ENCODE measurements at places on chromosomes 16 and 17. TPM values are rescaled to one million over a fixed set of nuclear protein-coding genes. Genes with fewer than 3 reads are reported as not detected.

DNA sequence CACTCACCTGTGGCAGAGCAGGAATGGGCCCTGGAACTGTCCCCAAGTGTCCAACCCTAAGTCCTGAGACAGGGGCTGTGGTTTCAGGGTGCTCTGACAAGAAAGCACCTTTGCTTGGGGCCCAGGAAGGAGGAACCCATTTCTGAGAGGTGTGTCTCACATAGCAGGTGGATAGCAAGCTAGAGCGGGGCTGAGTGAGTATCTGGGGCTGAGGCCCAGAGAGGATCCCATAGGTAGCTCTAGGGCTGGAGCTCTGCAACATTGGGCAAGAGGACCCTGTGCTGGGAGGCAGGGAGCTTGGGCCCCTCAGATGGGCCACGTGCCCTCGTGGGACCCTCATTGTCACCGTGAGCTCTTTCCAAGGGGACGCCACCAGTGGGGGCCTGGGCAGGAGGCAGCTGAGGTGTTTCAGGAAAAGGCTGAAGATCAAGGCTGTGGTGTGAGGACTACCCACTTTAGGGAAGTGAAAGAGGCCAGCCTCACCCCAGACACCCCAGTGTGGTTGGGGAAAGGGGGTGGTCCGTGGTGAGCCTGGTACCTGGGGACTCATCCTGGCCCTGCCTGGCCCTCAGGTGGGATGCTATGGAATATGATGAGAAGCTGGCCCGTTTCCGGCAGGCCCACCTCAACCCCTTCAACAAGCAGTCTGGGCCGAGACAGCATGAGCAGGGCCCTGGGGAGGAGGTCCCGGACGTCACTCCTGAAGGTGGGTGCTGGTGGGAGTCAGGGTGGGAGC, 5.3 kb downstream of the DEF8 start:
- no peak for DNase-seq
- peaks cover 10% of the 10 kb centered on the region for H3K4me1 ChIP-seq
- peaks cover 36% of the 10 kb centered on the region for H3K36me3 ChIP-seq
- no peaks in the 10 kb centered on the region for H3K27me3 ChIP-seq
- H3K27ac ChIP-seq, result no peak overlapping the region
- no peak overlapping the region for H3K4me3 ChIP-seq

DNA sequence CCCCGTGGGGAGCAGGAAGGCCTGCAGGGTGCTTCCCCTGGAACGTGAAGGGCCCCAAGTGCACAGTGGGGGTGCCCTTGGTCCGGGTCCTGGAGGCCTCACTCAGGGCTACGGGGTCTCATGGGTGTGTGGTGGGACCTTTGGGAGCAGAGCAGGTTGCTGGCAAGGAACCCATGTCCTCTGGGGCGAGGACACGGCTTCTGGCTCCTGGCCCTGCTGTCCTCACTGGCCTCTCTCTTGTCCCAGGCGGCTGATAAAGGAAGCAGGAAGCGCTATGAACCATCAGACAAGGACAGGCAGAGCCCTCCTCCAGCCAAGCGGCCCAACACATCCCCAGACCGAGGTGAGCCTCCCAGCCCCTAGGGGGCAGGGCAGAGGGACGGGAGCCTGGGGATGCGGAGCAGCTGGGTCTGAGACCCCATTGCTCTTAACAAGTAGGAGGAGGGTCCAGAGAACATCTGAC, 9.8 kb upstream of the IL17C start:
- peak overlapping the region; percentile 86 for H3K27ac ChIP-seq
- peak; percentile 71 for DNase-seq
- peaks cover 79% of the 10 kb centered on the region for H3K36me3 ChIP-seq
- no peaks in the 10 kb centered on the region for H3K27me3 ChIP-seq

DNA sequence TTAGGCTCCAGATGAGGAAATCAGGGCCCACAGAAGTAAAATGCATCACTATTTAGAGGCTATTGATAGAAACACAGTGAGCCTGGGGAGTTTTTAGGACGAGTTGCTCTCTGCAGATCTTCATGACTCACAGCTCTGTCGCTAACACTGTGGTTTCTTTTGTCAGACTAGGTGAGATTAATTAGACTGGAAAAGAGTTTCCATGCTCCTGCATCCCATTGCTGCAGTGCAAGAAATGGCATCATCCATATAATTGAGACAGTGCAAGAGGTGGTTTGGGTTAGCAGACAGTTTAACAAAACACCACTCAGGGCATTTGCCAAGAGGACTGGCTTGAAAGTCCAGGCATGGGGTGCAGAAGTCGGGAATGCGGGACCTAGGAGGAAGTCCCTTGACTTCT, 198.8 kb upstream of the CACNG5 start:
- no peak overlapping the region for H3K27ac ChIP-seq
- no peaks in the 10 kb centered on the region for H3K27me3 ChIP-seq
- H3K4me1 ChIP-seq, result no peaks in the 10 kb centered on the region
- no peak overlapping the region for H3K4me3 ChIP-seq

DNA sequence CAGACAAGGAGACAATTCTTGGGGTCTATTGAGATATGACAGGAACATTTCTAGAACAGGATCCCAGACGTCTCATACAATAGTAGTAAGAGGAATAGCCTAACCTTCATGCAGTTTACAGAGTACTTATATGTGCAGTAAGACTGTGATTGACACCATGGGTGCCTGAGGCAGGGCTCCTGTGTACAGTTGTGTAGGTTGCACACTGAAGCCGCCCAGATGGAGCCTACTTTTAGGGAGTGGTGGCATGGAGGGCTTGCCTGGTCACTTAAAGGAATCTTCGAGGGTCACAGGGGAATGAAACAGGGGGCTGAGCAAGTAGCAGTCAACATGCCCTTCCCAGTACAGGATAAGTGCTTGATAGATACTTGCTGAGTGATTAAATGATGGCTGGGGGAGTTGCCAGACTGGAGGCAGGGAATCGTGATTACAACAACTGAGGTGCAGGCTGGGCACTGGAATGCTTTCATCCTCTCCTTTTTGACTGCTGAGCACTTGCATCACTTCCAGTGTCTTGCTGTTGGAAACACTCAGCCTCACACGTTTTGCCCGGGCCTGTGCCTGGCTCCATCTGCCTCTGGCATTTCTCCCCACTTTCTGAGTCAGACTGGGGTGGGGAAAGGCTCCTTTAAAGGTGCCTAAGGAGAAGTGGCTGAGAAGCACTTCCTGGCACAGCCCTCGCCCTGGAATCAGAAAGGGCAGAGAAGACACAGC, 71.0 kb downstream of the COPRS start:
- no peak for DNase-seq
- H3K27me3 ChIP-seq, result no peaks in the 10 kb centered on the region
- peaks cover 12% of the 10 kb centered on the region for H3K4me1 ChIP-seq
- no peaks in the 10 kb centered on the region for H3K36me3 ChIP-seq
- no peak overlapping the region for H3K27ac ChIP-seq
- no peak overlapping the region for H3K4me3 ChIP-seq

DNA sequence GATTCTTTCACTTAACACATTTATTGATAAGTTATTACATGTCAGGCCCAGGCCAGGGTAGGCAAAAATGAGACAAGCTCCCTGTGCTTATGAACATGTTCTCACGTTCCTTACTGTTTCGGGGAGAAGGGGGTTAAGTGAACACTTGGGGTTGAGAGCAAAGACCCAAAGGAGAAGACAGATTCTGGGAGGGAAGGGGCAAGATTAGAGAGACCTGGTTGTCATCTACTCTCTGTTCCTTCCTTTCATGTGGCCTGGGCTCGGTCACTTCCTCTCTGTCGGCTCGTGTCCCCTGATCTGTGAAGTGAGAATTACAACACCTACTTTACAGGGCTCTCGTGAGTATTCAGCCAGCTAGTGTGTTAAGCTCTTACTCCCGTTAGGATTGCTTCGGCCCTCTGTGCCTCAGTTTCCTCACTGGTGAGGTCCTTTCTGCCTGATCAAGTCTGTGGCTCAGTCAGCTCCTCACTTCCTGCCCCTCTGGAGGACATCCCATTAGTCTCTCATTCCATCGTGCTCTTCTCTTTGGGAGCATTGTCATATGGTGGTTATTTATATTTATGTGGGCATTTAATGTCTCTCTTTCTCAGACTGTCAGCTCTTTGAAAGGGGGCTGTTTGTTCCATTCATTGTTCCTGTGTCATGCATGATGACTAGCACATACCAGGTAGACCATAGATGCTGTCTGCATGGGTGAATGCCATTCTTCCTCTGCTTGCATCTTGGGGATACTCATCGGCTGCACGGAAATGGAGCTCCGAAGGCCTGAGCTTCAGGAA, 38.9 kb downstream of the PLCG2 start:
- H3K4me3 ChIP-seq, result no peak overlapping the region
- DNase-seq, result no peak
- H3K36me3 ChIP-seq, result no peaks in the 10 kb centered on the region
- no peaks in the 10 kb centered on the region for H3K27me3 ChIP-seq

DNA sequence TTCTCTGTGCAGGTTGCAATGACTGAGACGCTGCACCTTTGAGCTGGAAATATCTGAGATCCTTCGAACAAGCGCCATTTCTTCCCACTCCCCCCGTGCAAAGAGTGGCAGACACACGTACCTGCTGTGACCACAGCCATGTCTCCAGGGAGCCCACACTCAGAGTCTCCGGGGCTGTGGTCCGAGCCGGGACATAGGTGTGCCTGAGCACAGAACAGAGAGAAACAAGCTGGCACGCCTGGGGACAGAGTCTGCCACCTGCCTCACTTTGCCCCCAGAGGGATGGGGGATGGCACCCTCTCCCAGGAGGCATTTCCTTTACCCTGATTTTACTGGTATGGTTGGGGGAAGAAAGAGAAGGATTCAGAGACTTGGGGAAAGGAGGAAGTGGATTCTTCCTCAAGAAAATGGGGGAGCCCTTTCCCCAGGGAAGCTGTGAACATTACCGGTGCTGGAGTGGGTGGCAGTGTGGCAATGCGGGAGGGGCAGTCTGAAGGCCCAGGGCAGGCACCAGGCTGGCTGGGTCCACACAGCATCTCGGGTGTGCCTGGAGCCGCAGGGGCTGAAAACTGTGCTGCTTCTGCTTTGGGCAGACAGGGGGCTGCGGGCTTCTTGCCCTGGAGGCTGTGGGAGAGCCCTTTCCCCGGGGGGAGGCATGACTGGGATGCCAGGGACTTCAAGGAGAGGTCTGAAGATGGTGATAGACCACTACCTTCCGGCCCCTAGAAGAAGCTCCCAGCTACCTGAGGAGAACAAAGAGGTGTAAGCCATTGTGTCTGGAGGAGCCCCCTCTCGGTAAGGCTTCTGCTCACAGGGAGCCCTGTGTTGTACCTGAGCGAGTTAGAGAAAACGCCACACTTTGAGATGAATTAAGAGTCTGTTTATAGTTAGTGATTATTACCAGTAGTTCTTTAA, 6.6 kb upstream of the PIK3R6 start:
- no peaks in the 10 kb centered on the region for H3K36me3 ChIP-seq
- no peak overlapping the region for H3K4me3 ChIP-seq
- H3K27me3 ChIP-seq, result peaks cover 47% of the 10 kb centered on the region
- no peak for DNase-seq
- H3K4me1 ChIP-seq, result peaks cover 16% of the 10 kb centered on the region

DNA sequence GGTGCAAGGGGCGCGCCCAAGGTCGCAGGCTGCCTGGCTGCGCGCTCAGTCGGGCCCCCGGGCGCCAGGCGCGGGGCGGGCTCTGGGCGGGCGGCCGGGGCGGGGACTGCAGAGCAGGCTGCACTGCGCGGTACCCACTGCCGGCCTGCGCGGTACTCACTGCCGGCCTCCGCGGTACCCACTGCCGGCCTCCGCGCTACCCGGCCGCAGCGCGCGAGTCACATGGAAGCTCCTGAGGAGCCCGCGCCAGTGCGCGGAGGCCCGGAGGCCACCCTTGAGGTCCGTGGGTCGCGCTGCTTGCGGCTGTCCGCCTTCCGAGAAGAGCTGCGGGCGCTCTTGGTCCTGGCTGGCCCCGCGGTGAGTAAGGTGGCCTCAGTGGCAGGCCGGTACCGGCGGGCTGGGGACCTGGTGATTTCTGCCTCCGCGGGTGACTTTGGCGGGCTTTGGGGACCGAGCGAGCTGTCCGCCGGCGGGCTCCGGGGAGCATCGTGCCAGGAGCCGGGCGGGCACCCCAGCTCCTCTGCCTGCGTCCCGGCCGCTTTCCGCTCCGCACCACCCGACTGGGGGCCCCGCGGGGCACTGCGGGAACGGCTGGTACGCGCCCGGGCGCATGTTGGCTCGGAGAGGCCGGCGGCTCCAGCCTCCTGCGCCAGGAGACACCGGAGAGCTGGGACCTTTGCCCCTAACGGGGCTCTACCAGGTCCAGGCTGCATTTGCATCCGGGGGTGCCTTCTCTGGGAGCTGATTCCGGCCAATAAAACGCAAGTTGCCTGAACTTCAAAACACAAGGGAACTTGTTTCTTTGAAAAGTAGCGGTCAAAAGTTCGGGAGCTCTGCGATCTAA, at the start of gene SLC47A1:
SLC47A1 (plus strand) TSS at position 137 of the 844 bp plus-strand sequence; CDS start at position 223, 86 bp downstream.
- H3K4me3 ChIP-seq, result peak within 1 kb of the TSS; percentile 78
- H3K36me3 ChIP-seq, result no peaks in the 10 kb centered on the region
- H3K27me3 ChIP-seq, result peaks cover 44% of the 10 kb centered on the region
- peak; percentile 44 for DNase-seq
- H3K27ac ChIP-seq, result peak within 1 kb of the TSS; percentile 56
- peaks cover 28% of the 10 kb centered on the region for H3K4me1 ChIP-seq

- no peak for DNase-seq
- no peak overlapping the region for H3K4me3 ChIP-seq
- no peaks in the 10 kb centered on the region for H3K4me1 ChIP-seq
- peaks cover 19% of the 10 kb centered on the region for H3K27me3 ChIP-seq
- no peak overlapping the region for H3K27ac ChIP-seq
Observed at GRCh38 chr17:8923762-8924161, 41.7 kb downstream of the PIK3R5 start.

DNA sequence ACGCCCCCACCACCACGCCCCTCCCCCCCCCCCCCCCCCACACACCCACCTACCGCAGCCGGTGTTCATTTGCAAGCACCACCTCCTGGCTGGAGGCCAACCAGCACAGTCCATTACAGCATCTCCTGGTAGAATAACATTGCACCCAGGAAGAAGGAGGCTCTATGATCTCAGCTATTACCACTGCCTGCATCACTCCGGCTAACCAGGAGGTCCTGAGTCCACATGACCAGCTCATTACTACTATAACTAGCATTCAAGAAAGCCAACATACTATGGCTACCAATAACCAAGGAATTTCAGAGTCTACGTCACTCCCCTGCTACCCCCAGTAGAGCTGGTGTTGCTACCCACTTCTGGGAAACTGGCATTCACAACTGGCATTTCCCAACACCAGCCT, 81.1 kb upstream of the ALOX12 start:
- H3K36me3 ChIP-seq, result no peaks in the 10 kb centered on the region
- H3K4me3 ChIP-seq, result no peak overlapping the region
- no peak for DNase-seq
- no peak overlapping the region for H3K27ac ChIP-seq

DNA sequence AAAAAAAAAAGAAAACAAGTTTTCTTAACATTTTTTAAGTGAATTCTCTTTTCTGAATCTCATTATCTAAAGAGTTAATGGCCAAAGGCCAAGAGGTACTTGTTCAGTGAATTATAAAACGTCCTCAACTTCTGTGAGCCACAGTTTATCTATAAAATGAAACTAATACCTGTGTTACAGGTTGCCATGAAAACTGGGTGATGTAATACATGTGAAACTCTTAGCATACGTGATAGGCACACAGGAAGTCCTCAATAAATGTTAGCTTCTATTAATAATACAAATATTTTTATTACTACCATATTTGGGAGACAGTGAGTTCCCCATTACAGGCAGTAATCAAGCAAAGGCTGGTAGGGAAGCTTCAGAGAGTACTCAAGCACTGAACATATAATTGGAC, 13.5 kb upstream of the INPP5K start:
- H3K27ac ChIP-seq, result no peak overlapping the region
- DNase-seq, result no peak
- H3K4me1 ChIP-seq, result peaks cover 17% of the 10 kb centered on the region
- H3K36me3 ChIP-seq, result peaks cover 94% of the 10 kb centered on the region
- no peaks in the 10 kb centered on the region for H3K27me3 ChIP-seq

- H3K27ac ChIP-seq, result no peak overlapping the region
- no peak for DNase-seq
- H3K36me3 ChIP-seq, result no peaks in the 10 kb centered on the region
- H3K27me3 ChIP-seq, result no peaks in the 10 kb centered on the region
Observed at GRCh38 chr16:4097826-4098240, 18.4 kb downstream of the ADCY9 start.

Gene PRR35
- total RNA-seq, result not detected

Gene RND2
- 0.85 TPM for total RNA-seq

Gene MIEF2
- 37.0 TPM for total RNA-seq
